ENCODE measurements at places on chromosomes 12 and 14. TPM values are rescaled to one million over a fixed set of nuclear protein-coding genes. Genes with fewer than 3 reads are reported as not detected.

CARMIL3 gene
- 2.3 TPM for total RNA-seq

MORN3 gene
- 0.89 TPM for total RNA-seq

PTGER2 gene
- 0.46 TPM for total RNA-seq

KITLG gene
- total RNA-seq: 12.9 TPM

SGPP1 gene
- 22.5 TPM for total RNA-seq

BCL2L14 gene
- total RNA-seq: not detected

SERPINA12 gene
- total RNA-seq: not detected

ADCY4 gene
- total RNA-seq: 4.0 TPM

AP1G2 gene
- total RNA-seq: 93.2 TPM

TAS2R13 gene
- total RNA-seq: 0.21 TPM

RNF31 gene
- 70.7 TPM for total RNA-seq

ESYT1 gene
- 213 TPM for total RNA-seq

SLC6A12 gene
- 2.1 TPM for total RNA-seq

C14orf39 gene
- total RNA-seq: 0.58 TPM

RPGRIP1 gene
- not detected for total RNA-seq

LRRK2 gene
- 0.63 TPM for total RNA-seq

PITPNM2 gene
- total RNA-seq: 5.2 TPM

CLEC6A gene
- total RNA-seq: not detected

PSMC1 gene
- 134 TPM for total RNA-seq

MYF5 gene
- not detected for total RNA-seq

MMP17 gene
- 1.7 TPM for total RNA-seq

ABCD2 gene
- total RNA-seq: not detected

RNASE9 gene
- total RNA-seq: not detected

ERBB3 gene
- 12.3 TPM for total RNA-seq

PRH2 gene
- total RNA-seq: not detected
